ENCODE measurements at places on chromosomes 4 and X. TPM values are rescaled to one million over a fixed set of nuclear protein-coding genes. Genes with fewer than 3 reads are reported as not detected.

Gene TMEM150C
- 19.6 TPM for total RNA-seq

Gene PNMA5
- total RNA-seq = not detected

Gene XAGE2
- not detected for total RNA-seq

Gene FGF2
- total RNA-seq = 5.2 TPM

Gene GPC3
- 4.2 TPM for total RNA-seq
